Effector memory CD8-positive, alpha-beta T cell (primary cell): ENCODE measurements at places on chromosomes 12 and 14.

- DNase-seq = no peak
These were observed 32.2 kb downstream of the NOC4L start for GRCh38 chr12:132176385-132176919.

- no peak for DNase-seq
These were observed 349.7 kb downstream of the NRXN3 start for GRCh38 chr14:78519863-78520262.

DNA sequence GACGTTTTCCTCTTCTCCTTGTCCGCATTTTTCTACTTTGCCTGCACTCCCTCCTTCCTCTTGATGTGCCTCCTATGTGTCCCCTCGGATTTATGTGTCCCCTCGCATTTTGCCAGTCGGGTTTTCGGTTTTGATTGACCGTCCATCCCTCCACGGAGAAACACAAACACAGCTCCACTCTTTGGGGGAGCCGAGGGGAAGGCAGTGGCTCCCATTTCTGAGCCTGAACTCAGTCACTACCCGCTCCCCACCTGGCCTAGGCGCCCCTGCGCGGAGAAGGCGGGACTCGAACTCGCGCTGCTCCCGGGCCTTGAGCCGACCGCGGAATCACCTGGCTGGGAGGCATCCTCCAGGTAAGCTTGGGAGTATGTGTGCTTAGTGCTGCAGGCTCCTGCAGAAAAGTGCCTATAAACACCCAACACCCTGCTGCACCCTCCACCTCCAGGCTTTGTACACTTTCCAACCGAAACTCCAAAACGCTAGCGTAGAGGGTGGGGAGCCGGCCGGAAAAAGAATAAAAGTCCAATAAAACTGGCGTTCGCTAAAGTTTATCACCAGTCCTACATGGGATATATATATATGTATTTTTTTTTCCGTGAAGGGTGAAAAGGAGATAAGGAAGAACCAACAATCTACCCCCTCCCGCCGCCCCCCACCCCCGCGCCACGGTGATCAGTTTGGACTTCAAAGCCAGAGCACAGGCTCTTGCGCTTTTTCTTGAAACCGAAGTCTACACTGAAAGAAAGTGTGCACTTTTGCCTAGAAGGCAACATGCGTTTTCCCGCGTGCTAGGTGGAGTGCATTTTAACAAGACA is 3.3 kb upstream of the CCND2 start:
- DNase-seq = no peak

DNA sequence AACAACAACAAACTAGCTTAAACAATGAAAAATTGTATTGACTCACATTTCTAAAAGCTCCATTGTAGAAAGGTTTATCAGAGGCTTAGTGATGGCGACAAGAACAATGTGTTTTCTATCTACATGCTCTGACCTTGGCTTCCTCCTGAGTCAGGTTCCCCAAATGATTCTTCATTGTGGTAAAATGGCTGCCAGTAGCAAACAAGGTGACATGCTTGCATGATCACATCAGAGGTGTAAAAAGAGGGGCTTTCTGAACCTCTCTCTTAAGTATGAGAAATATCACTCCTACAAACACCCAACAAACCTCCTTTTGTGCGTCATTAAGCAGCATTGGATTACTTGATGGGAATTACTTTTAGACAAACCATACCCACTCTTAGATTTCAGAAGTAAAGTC is 252.4 kb upstream of the SYT1 start:
- no peak for DNase-seq

- DNase-seq = no peak
These were observed 48.8 kb downstream of the BICDL1 start for GRCh38 chr12:120037851-120038250.

GRCh38 chr12:80894179-80894578 is 43.6 kb downstream of the LIN7A start:
- DNase-seq = no peak

DNA sequence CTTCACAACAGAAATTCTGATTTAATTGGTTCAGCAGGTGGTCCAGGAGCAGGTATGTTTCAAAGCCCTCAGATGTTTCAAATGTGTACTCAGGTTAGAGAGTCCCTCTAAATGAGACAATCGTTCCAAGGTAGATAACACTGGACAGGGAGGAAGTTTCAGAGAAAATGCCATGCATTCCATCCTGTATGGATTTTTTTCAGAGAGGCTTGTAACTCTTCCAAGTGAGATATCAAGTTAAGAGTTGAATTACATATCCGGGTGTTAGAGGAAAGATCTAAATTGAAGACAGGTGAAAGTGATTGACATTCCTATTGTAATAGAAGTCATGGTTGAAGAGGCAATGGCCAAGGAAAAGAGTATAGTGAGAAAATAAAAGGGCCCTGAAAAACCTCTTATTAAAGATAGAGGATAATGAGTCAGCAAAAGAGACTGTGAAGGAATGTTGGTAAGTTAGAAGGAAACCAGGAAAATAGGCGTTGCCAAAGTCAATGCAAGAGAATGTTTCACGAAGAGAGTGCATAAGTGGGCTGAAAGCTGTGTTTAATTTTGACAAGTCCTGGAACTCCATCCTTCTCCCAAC is 105.8 kb downstream of the BMP4 start:
- no peak for DNase-seq

DNA sequence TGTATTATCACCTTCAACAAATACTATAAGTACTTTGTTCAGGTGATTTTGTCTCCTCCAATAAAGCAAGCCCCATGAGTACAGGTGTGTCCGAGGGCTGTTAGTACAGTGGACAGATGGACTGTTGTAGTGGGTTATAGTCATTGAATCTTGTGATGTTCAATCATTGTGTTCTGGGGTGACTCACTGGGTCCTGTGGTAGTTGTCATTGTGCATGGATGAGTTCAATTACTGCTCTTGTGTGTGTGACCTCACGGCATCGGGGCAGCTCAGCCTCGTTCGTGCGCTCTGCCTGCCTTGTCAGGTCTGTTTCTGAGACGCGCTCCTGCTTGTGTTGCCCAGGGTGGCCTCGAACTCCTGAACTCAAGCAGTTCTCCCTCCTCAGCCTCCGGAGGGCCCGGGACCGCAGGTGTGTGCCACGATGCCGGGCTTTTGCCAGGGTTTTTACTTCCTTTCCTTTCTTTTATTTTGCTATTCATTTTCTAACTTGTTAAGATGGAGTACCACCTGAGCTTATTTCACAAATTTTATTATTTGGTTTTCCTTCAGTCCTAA is 72.2 kb downstream of the DDX51 start:
- no peak for DNase-seq

- DNase-seq = no peak
These were observed 12.9 kb upstream of the CORO1C start for GRCh38 chr12:108744021-108744897.

- DNase-seq = no peak
These were observed 43.6 kb upstream of the SYT1 start for GRCh38 chr12:78820946-78821345.

- no peak for DNase-seq
These were observed 22.8 kb downstream of the OTUB2 start for GRCh38 chr14:94048691-94049624.

DNA sequence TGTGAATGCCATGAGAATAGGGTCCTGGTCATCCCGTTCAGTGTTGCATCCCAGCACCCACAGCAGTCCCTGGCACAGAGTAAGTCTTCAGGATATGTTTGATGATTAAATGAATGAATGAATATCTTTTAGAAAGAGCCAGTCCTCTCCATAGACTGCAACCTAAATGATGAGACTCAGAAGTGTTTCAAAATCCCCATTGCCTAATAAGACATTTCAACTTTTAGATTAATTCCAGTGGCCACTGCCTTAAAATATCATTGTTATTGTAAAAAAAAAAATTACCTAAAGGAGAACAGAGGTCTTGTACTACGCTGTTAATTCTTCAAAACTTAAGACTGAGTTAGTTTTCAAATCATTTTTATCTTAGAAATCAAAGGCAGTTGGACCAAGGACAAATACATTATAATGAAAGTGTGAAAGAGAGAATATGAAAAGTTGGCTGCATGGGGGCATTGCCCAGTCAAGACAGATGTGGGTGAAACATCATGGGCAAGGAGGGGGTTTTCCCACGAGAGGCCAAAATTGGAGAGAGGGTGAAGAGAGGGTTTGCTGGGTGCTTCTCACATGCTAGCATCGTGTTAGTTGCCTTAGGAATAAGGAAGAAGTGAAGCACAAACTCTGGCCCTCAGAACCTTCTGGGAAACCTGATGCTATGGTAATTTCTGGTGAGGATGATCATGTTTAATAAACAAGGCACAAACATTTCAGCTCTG is 26.3 kb upstream of the CPM start:
- no peak for DNase-seq

- no peak for DNase-seq
These were observed 49.4 kb downstream of the VWF start for GRCh38 chr12:6074979-6075585.

GRCh38 chr14:22791301-22791700 is 23.9 kb downstream of the SLC7A7 start:
- no peak for DNase-seq

GRCh38 chr14:75970989-75971388 is 10.8 kb downstream of the TGFB3 start:
- no peak for DNase-seq

GRCh38 chr14:96583569-96584041 is 81.4 kb downstream of the PAPOLA start:
- DNase-seq = no peak

- DNase-seq = no peak
These were observed 8.2 kb upstream of the DHRS2 start for GRCh38 chr14:23627961-23628360.

GRCh38 chr12:40216516-40217288 is 8.1 kb upstream of the LRRK2 start:
- DNase-seq = no peak

GRCh38 chr14:50697659-50698290 is 29.7 kb upstream of the SAV1 start:
- no peak for DNase-seq

GRCh38 chr14:89826596-89826995 is 127.9 kb downstream of the EFCAB11 start:
- no peak for DNase-seq

DNA sequence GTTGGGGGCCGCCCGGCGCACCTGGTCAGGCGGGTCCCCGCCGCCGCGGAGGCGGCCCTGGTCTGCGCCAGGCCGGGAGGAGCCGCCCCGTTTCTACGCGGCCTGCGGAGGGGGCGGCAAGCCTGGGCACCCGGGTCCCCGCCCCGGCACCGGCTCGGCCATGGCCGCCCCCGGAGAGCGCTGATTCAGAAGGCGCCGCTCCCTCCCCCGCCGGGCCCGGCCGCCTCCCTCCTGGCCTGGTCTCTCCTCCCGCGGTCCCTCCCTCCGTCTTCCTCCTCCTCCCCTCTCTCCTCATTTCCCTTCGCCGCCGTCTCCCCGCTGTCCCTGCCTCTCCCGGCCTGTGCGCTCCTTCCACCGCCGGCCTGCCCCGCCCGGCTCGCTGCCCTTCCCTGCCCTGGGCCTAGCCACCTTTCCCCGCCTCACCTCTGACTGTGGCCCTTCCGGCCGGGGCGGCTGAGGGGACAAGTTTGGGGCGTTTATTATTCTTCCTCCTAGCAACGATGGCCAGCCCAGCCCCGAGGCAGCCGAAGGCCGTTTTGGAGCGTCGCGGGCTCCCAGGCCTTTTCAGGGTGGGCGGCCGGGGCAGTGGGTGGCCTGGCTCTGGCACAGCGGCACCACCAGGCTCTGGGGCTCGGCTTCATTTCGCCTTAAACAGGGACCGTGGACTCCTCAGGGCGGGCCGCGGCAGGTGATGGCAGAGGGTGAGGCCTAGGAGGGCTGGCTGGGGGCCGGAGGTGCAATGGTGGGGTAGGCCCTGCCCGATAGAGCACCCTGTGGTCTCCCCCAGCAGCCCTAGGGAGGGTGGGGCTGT is 768 bp downstream of the CEP170B start:
- DNase-seq = no peak

GRCh38 chr14:67680121-67680602 is 5.7 kb upstream of the VTI1B start:
- no peak for DNase-seq

- DNase-seq = no peak
These were observed 66.5 kb downstream of the ATF7IP start for GRCh38 chr12:14431975-14432374.

GRCh38 chr12:50201987-50202521 is 34.9 kb upstream of the CERS5 start:
- no peak for DNase-seq

DNA sequence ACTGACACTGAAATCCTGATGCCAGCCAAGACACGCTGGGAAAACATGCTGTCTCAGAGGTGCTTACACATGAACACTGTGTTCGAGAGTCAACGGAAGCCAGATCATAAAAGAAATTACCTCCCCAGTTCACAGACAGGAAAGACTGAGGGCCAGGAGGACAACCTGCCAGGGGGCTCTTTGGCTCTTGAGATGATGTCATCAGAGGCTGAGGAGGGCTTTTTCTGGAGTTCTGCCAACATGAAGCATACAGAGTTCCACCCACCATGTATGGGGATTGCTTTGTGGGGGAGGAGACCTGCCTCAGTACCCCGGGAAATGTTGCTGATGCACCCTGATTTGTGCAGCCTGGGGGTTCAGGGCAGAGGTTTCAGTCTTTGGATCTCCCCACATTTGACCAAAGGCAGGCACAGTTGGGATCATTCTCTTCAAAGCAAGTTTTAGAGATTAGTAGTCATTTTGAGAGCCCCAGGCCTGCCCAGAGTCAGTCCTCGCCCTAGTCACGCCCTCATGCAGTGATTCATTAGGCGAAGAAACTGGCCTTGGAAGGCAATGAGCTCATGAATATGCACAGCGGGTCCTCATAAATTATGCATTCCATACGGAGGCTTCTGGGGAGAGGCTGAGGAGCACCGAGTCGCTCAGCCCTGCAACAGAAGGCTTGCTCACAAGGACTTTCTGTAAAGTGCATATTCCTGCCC is 34.9 kb upstream of the EML1 start:
- no peak for DNase-seq

- no peak for DNase-seq
These were observed 155.8 kb downstream of the NTF3 start for GRCh38 chr12:5587711-5588121.

DNA sequence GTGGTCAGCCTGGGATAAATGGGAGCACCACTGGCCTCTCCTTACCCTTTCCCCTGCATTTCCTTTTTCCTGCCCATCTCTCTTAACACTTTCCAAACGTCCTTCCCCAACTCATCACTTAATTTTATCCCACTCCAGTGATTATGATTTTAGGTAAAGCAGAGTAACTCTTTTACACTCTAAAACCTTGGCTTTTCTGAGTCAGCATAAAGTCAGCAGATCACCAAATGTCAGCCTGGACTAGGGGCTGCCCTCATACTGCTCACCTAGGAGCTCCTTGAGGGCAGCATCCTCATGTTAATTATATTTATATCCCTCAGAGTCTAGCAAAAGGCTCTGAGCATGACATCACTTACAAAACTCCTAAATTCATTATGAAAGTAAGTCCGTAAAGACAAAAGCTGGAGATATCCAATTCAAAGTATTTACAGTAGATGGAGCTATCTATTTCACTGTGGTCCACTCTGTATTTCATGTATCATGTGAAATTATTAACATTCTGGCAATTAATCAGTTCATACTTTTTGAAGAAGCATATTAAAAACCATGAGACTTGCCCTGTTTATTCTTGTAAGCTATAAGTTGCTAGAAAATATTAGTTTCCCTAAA is 17.0 kb upstream of the DICER1 start:
- no peak for DNase-seq

DNA sequence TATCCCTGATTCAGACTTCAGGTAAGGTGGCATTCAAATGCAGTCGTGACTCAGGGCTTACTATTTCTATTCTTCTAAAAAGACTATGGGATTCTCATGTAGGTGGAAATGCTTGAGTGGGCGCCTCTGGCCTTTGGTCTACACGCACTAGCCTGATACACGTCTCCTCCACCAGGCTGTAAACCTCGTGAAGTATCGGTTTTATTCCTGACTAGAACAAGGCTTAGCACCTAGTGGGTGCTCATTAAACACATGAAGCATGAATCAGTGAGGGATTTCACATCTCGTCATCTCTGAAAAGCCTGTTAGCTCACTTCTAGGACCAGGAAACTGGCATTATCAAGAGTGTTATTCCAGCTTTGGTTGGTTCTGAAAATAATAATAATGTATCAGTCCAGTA is 17.7 kb upstream of the HNF1A start:
- DNase-seq = no peak
